Naive B cell (primary cell): ENCODE measurements at places on chromosomes 12 and 14.

DNA sequence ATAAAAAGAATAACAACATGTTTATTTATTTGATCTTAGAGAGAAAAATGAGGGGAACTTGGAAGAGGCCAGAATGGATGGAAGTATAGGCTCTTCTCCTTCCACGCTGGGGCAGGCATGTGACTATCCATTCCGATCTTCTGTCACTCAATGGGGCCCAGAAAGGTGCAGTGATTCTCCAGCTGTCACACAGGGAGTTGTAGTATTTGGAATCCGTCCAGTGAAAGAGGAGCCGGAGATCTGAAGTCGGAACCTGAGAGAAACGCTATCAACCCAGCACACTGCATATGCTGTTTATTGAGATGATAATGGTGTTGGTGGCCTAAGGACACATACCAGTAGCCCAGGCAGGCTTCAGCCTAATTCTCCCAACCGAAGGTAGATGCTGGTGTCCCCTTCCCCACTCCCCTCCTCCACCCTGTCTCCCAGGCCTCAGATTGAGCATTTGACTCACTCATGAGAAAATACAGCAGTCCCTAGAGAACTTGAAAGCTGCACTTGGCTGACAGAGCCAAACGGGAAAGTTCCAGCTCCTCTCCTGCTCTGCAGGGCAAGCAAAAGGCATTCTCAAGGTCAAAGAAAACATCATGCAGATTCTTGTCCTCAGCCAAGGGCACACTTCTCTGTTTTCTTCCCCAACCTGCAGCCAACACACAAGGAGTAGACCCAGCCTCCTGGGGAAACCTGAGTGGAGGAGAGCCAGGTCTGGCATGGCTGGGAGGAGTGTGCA lies 100.4 kb downstream of the IRF2BPL start:
- DNase-seq, result no peak

DNA sequence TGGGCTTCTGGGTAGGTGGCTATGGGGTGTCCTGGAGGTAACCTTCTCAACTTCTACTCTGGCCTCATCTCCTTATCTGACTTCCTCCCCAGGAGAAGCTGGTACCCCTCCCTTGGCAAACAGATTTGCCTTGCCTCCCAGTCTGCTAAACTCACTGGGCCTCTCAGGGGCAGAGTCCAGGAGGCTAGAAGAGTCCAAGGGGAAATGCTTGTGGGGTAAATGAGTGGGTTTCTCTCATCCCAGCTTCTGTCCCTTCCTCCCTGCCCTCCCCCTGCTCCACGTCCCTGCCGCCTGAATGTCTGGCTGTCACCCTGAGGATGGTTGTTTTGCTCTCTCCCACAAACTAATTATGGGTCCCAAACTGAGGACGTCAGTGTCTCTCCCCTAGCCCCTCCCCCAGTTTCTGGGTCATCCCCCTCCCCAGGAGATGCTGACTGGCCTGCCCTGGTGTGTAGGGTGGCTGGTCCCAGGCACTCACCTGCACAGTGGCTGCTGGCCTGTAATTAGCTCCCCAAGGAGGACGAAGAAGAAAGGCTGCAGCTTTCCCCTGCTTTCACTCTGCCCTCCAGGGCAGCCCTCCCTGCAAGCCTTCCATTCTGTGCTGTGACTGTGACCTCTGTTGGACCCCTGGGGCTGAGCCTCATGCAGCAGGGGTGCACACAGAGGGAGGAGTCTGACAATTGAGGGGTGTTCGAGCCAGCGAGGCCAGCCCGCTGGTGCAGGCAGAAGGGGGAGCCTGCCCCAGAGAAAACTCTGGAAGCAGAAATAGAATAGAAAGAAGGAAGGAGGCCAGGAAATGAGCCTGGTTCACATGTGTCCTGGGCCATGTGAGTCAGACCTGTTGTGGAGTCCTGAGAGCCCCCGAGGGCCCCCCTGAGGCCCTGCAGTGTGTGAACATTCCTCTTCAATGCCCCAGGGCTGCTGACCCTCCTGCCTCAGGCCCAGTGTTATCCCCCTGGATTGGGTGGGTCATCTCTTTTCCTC lies at the start of gene LRP1-AS:
Gene LRP1-AS, minus strand, starts transcription at position 659 of the 984 bp plus-strand sequence.
- no peak for DNase-seq

DNA sequence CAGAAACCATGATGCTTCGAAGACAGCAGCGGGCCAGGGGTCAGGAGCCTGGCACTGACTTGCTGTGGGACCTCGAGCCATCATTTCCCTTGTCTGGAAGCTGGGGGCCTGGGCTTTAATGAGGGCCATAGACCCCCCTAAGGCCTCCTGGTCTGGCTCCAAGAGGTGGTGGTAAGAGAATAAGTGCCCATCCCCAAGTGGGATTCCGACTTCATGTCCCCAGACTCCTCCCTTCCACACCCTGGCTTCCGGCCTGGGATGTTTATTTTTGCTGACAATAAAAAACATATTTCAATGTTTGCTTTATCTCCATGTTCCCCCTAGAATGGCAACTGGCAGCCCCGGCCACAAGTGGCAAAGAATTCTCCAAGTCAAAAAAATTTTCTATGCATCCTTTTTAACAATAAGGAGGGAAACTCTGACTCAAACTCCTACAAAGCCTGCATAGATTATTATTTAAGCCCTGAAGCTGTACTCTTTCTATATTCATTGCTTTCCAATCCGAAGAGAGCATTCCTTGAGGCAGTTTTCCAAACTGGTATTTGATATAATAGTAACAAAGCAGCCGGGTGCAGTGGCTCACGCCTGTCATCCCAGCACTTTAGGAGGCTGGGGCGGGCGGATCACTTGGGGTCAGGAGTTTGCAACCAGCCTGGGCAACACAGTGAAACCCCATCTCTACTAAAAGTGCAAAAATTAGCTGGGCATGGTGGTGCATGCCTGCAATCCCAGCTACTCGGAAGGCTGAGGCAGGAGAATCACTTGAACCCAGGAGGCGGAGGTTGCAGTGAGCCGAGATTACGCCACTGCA lies 84.0 kb downstream of the ITPK1 start:
- no peak for DNase-seq

DNA sequence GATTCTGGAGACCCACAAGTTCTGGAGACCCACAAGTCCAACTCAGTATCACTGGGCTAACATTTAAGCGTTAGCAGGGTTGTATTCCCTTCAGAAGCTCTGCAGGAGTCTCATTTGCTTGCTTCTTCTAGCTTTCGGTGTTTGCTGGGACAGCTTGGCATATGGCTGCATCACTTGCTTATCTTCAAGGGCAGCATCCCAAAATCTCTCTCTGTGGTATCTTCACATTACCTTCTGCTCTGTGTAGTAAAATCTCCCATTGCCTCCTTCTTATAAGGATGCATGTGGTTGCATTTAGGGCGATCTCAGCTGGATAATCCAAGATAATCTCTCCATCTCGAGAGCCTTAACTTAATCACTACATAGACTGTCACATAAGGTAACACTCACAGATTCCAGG lies 7.3 kb upstream of the CNTN1 start:
- no peak for DNase-seq

DNA sequence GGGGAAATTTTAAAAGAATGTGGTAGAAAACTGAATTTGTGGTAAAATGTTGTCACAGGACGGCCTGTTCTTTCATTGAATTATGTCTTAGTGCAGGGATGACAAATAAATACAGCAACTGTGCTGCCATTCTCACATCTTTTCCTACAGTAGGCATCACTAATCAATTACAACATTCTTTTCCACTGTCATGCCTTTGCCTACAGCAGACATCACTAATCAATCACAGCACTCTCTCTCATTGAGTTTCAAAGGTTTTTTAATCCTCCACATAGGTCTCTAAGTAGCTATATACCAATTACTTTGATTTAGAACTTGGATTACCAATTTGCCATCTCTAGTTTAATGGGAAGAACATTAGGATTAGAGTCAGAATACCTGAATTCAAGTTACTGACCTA lies 30.1 kb downstream of the NTF3 start:
- DNase-seq, result no peak

- no peak for DNase-seq
Observed at GRCh38 chr12:10720974-10721650, 2.0 kb downstream of the YBX3 start.

DNA sequence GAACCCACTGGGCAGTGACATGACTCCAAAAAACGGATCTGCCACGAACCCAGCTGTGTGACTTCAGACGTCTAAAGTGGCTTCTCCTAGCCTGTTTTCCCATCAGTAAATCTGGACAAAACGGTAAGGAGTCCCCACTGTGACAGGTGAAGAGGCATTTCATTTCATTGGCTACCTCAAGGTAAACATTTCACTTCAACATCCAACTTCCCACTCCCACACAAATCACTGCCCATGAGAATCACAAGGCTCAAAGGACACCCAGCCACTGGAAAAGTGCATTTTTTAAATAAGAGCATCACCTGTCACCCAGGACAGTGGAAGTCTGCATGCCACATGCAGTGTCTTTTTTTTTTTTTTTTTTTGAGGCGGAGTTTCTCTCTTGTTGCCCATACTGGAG lies 27.9 kb downstream of the HSP90AA1 start:
- DNase-seq, result no peak

DNA sequence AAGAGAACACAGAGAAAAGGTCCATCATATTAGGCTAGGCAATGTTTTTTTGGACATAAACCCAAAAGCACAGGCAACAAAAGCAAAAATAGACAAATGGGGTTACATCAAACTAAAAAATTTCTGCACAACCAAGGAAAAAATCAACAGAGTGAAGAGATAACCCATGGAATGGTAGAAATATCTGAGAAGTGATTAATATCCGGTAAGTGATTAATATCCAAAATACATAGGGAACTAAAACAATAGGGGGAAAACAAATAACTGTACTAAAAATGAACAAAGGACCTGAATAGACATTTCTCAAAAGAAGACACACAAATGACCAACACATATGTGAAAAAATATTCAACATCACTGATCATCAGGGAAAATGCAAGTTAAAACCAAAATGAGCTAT lies 4.3 kb downstream of the STYK1 start:
- DNase-seq, result no peak
